ENCODE measurements at places on chromosomes 6 and 20.

GRCh38 chr20:46230106-46230491, 78.2 kb downstream of the CDH22 start:
- DNase-seq = no peak

- no peak for DNase-seq
Measured at GRCh38 chr20:45433316-45433715, 17.4 kb downstream of the PIGT start.

DNA sequence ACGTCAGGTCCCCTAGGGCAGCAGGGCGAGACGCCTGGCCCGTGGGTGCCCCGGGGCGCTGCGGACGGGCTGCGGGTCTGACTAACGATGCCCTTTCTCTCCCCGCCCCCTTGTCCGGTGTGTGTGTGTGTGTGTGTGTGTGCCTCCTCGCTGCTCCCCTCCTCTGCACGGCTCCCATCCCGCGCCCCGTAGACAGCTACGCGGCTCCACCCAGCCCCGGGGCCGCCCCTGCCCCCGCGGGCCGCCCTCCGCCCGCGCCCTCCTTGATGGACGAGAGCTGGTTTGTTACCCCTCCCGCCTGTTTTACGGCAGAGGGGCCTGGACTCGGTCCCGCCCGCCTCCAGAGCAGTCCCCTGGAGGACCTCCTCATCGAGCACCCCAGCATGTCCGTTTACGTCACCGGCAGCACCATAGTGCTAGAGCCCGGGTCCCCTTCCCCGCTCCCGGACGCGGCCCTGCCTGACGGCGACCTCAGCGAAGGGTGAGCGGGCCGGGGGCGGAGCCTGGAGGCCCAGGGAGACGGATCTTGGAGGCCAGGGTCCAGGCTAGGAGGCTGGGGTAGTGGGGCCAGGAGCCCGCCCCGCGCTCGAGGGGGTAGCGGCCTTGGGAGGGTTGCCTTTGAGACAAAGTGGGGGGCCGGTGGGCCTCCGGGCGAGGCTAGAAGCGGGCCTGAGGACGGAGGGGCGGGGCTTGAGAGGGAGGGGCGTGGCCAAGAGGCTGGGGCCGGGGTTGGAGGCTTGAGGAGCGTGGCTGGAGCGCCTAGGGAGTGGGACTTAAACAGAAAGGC, 5.1 kb downstream of the TP53INP2 start:
- DNase-seq = no peak

GRCh38 chr20:63837479-63837878, 6.4 kb upstream of the ZBTB46 start:
- DNase-seq = no peak

- no peak for DNase-seq
Measured at GRCh38 chr6:124955108-124955856, 7.0 kb upstream of the RNF217 start.

GRCh38 chr6:25232479-25232878, 46.7 kb upstream of the CARMIL1 start:
- DNase-seq = no peak

DNA sequence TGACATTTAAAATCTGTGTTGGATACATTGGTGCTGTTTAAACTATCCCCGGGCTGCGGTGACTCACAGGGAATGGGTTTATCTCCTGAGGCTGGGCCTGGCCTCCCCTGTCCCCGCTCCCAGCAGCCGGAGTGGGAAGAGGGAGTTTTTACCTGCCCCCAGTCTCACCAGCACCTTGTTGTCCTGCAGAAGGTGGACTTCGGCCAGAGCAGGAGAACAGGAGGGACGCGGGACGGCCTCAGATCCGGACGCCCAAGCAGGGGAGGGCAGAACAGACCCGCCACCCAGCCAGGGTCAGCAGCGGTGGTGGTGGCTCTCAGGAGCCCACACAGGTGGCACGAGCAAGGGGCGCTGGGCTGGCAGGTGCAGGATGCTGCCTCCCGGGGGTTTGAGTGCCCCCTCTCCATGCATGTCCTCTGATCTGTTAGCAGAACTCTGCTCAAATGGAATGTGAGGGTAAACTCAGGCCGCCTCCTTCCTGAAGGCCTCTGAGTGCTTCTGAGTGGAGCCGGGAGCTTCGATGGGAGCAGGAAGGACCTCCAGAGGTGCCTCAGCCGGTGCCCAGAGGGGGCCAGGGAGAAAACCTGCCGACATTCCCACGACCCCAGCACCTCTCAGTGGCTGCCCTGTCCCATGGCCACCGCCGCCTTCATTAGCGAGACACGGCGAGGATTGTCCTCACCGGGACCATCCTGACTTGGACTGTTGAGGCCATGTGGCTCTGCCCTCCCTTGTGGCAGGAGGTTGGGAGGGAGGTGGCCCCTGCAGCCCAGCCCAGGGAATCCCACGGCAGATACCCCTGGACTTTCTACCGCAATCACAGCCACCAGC, 43.4 kb upstream of the MRGBP start:
- DNase-seq = no peak

DNA sequence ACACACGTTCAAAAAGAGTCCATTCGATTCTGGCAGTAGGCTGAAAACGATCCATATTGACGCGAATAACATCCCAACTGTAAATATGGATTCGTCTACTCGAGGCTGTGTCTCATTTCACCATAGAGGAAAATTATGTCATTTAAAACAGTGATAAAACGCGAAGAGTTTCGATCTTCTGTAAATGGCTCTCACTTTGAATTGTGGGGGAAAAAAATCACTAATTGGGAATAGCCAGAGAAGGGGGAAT, 845 bp upstream of the MARCKS start:
- no peak for DNase-seq

DNA sequence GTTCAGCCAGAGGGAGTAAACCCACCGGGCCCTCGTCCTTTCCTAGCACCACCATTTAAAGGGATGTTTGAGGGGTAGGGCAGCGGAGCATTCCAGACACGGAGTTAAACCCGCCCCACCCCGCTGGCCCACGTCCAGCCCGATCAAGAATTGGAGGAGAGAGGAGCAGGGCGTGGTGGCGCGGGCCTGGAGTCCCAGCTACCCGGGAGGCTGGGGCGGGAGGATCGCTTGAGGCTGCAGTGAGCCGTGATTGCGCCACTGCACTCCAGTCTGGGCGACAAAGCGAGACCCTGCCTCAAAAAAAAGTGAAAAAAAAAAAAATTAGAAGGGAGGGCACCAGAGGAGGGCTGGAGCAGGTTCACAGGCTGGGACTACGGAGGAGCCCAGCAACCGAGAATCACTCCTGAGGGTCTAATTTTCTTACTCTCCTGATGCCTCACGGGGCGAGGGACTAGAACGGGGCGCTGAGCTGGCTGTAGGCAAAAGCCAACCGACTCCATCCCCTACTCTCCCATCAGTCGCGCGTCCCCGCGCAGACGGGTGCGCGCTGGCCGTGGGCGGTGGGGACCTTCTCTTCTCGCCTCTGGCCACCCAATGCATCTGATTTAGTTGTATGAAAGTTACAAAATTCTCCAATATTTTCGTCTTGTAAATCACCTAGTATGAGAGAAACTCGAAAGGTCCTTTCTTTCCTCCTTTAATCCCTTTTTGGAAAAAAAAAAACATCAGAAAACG, 6.1 kb upstream of the HSPA1B start:
- DNase-seq = no peak

DNA sequence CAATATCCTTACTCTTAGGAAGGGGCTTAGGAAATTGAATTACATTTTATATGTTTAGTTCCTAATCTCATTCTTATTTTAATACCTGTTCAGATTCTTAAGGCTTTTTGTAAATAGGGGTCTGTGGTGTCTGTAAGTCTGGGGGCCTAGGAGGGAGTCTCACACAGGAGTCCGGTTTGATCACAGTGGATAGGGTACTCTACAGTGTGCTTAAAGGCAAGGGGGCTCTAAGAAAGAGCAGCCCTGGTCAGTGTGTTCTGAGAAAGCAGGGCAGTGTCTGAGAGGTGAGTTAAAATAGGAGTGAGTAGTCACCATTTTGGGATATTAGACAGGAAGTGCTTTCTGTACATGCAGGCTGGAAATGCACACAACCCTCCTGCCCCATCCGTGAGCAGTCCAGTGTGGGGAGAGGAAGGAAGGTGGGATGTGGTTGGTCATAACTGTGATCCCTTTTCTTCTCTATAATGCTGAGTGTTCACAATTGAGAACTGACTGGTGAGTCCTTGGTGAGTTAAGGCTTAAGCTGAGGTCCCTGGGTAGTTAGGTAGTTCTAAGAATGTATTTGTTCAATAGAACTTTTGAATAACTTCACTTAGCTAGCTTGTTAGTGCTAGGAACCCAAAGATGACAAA, 50.0 kb downstream of the CDKAL1 start:
- DNase-seq = no peak

DNA sequence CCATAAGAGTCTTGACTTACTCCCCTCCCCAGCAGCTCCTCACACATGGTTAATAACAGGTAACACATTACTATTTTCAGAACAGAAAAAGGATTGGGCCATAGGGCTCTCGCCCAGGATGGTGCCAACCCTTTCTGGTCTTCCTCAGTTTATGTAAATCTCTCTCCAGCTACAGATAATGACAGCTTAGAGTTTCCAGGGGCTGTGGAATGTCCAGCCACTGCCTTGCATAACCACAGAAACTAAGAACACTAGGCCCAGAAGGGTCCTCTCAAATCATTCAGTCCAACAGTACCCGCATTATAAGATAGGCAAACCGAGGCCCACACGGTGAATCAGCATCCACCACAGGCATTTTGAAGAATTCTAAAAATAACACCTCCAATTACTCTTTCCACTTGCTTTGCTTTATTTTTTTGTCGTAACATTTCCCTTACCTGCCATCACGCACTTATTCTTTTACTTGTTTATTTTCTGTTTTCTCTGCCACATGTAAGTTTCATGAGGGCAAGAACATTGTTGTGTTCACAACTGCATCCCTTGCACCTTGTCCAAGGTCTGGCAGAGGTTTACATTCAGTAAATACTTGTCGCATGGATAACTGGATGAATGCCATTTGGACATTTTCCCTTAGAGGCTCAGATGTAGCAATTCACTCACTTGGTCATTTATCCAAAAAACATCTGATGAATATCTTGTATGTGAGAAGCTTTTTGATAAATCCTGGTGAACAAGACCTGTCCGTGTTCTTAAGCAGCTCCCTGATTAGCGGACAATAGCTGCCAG, 6.4 kb upstream of the SDC4 start:
- no peak for DNase-seq

- DNase-seq = no peak
Measured at GRCh38 chr6:12973386-12973785, 256.8 kb downstream of the PHACTR1 start.

DNA sequence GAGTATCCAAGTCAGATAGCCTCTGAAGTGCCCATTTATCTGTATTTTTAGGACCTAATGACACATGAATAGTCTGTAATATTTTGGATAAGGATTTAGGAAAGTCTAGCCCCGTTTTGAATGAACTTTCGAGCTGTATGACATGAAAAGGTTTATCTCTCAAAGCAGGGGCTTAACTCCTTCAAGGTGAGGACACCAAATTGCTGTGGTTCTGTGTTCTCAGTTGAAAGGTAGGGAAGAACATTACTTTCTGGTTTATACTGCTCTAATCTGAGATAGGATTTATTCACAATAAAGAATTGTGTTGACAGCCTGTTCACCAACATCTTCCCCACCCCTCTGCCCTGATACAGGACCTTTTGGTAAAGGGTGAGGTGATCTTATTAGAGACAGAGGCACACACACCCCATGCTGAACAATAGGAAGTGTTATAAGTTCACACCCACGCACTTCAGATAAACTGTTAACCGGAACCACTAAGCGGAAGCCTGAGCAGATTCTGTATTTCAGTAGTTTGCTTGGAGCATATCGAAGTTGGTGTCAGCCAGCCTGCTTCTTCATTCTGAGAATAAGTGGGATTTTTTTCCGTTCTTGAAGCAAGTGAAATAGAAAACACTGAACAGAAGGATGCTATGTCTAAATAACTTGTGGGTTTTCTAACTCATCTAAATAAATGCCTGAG, 223.3 kb downstream of the TMEM242 start:
- no peak for DNase-seq

DNA sequence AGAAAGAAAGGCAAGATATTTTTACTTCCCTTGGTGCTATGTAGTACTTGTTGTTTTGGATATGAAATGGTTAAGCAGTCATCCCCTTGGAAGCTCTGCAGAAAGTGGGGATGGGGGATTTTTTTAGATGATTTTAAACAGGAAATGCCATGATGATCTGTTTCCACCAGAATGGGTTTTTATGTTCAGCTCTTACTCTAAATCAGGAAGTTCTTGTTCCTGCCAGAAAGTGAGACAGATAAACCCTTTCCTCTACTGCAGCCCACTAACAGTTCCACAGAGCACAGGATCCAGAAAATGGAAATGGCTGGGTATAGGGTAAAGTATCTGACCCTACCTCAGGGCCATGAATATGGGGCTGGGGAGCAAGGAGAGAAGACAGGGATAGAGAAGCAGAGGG, 32.1 kb upstream of the PPP1R3G start:
- DNase-seq = no peak

DNA sequence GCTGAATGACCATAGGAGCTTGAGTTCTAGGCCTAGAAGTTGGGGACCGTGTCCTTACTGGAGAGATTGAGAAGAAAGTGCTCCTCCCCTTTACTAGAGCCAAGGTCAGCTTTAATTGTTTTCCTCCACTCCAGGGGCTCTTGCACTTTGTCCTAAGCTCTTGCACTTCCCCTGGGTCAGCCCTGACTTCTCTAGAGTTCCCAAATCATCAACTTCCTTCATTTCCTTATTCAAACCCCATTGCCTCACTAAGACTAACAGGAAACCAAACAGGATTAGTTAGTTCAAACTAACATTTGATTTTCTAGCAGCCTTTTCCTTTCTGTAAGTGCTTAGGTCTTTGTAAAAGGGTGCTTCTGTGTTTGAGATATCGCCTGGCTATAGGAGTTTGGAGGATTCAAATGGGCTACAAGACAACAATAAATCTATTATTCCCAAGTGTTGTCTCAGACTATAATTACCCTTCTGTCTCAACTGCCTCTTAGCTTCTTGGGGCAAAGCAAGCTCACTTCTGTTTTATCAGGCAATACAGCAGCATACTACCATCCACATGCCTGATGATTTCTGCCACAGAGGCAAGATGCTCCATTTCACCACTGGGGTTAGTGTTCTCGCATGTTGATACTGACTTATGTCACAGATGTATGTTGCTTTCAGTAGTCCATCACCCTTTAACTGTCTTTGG, 12.8 kb upstream of the DTNBP1 start:
- no peak for DNase-seq

DNA sequence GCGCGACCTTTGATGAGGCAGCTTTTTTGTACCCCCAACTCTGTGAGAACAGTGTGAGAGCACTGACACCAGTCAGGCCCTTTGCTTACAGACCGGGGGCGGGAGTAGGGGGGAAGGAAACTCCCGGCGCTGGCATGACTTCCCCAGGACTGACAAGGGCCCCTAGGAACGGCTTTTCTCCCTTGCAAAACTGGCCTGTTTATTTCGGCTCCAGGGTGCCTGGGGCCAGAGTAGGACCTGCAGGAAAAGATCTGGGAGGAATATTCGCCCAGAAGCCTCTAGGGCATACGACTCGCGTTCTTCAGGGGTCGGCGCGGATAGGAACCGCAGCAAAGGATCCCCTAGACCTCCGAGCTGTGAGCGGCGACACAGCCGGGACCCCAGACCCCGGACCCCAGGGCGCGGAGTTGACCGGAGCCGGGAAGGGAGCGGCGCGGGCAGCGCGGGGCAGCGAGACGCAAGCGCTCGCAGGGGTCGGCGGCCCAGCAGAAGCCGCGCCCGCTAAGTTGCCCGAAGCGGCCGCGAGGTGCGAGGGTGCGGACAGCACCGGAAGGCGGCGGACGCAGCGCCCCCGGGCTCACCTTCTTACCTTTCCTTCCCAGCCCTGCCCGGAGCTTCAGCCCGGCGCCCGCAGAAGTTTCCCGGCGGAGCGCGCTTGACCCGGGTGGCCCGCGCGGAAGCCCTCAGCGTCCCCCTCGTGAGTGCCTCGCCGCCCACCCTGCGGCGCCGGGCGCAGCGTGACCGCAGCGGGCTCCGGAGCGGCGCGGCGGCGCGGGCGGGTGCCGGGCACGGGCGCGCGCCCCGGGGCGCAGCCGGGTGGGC, at the start of gene POPDC3:
Gene POPDC3, minus strand, starts transcription at position 771 of the 822 bp plus-strand sequence. CDS start 18,105 bp downstream, outside the sequence.
- DNase-seq = no peak

GRCh38 chr20:49349694-49350252, 71.9 kb upstream of the ZNFX1 start:
- no peak for DNase-seq

Measured in foreskin keratinocyte (primary cell).